ENCODE measurements at places on chromosomes 5 and 9. TPM values are rescaled to one million over a fixed set of nuclear protein-coding genes. Genes with fewer than 3 reads are reported as not detected.

Gene TRIM36
- 11.7 TPM for total RNA-seq

Gene EIF4E1B
- total RNA-seq = 0.33 TPM

Gene TPPP
- 0.92 TPM for total RNA-seq

Gene GARNL3
- total RNA-seq = 6.7 TPM

Gene VDAC1
- total RNA-seq = 419 TPM

Gene ITGA2
- total RNA-seq = 1.2 TPM

Gene TAF11L5
- total RNA-seq = not detected

Gene SAXO1
- 0.21 TPM for total RNA-seq

Gene NPDC1
- 10.1 TPM for total RNA-seq

Gene DCTN4
- 37.7 TPM for total RNA-seq

Gene RNF180
- 1.2 TPM for total RNA-seq

DNA sequence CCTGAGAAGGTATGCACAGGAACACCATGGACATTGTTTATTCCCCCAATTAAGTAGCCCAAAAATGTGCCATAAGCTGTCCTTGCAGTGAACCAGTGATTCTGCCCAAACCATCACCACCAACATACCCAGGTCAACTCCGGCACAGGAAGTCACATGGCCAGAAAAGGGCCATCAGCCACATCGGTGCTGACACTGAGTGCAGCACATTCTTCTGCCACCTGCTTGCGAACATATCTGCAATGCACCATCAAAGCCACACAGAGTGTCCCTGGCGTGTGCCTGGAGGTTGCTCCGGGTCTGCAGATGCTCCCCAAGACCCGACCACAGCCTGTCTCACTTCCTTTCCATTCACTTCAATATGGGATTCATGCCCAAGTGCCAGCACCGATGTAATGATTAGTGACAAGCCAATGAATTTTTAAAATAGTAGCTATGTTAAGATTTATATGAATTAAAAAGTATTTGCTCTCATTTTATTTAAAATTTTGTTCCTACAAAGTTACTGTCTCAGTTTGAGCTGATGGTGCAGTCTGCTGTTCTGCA, 37.6 kb downstream of the SYK start:
- no peak for DNase-seq

DNA sequence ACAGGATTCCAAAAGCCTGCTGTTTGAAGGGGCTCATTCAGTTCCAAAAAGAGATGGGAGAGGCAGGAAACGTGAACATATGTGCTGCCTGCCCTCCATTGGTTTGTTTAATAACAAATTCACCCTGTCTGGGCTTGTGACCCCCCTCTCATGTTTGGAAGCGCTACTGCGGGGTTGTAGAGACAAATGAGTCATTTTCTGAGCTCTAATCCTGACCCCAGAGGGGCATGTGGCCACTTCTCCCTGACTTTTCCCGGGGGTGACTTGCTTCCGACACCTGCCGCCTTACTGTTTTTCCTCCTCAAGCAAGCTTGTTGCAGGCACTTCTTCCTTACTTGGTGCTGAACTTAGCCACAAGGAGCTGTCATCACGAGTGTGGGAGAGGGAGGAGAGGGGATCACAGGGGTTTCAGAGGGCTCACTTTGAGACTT, 75.9 kb downstream of the LMNB1 start:
- no peak for DNase-seq

- no peak for DNase-seq
These were observed 59.8 kb downstream of the ENC1 start for GRCh38 chr5:74580729-74581109.

- DNase-seq = no peak
These were observed 2.3 kb downstream of the TYRP1 start for GRCh38 chr9:12695474-12695873.

DNA sequence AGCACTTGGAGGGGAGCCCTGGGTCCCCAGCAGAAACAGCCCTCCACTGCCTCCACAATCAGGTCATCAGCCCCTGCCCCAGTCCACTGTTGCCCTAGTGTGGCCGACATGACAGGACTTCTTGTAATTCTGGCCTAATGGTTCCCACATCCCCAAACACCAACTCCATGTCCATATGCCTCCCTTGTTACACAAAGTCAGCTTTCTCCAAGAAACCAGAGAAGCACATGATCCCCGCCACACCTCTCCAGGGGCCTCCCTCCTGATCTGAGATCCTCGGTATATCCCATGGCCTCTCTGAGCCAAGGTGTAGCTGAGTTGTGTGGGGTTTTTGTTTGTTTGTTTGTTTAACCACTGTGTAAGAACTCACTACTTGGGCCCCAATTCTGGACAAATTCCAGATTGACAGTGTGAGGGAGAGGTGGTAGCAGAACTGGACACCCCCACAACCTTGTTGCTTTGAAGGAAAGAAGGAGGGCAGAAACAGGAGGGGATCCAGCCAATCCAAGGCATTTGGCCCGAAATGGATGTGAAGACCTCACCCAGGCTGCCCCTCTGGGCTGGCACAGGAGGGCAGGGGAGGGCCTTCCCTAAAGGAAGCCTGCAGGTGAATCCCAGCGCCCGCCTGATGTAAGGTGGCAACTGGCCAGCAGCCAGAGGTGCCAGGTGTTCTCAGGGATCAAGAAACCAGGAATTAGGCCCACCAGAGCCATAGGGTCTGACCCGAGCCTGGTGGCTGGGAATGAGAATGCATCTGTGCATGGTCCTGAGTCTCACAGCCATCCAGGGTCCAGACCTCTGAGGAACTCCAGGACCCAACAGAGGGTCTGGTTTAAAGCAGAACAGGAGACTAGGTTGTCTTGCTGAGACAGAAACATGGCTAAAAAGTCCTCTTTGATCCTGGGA, 13.4 kb downstream of the IRF1 start:
- peak; percentile 79 for DNase-seq

DNA sequence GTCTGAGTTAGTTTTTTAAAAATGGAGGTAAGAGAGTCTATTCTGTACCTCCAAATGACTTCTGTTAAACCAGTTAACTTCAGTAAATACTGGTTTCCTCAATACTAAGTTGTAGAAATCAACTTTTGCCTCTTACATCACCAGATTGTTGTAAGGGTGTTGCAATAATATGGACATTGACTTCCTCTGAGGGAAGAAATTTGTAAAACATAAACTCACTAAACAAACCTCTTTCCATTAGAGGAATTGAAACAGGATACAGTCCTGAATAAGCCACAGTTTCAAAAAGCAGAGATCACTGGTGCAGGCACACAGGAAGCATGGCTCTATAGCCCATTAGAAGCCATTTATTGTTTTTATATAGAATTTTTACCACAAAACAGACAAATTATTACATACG, 32.7 kb upstream of the SLCO6A1 start:
- DNase-seq = no peak

- DNase-seq = no peak
These were observed 11.0 kb downstream of the SLC44A1 start for GRCh38 chr9:105255421-105255820.

DNA sequence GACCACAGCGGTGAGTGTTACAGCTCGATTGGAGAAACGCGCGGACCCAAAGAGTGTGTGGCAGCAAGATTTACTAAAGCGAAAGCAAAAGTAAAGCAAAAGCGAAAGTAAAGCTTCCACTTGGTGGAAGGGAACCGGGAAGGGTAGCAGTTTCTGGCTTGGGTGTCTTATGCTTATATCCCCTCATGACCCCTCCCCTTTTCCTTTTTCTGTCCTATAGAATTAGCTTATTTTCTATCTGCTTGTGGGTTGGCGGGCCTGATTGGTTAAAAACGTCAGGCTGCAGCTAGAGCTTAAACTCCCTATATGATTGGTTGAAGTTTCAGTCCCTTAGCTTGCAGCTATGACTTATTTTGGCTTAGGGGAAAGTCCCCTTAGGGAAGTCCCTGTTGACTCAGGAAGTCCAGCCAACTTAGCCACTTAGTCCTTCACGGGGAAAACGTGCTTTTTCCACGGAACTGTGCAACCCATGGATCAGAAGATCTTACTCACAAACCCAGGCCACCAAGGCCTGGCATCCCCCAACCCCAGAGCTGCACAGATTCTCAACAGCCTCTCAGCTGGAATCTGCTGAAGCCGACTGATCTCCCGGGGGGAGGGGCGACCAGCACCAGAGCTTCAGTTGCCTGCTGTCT, 114.2 kb upstream of the ADAMTS16 start:
- no peak for DNase-seq

GRCh38 chr9:14014218-14014617, 299.7 kb downstream of the NFIB start:
- DNase-seq = no peak

GRCh38 chr5:54742417-54742891, 224.9 kb downstream of the SNX18 start:
- DNase-seq = peak; percentile 21

- no peak for DNase-seq
These were observed 65.5 kb upstream of the GLRX start for GRCh38 chr5:95887977-95888376.

- no peak for DNase-seq
These were observed 348.4 kb downstream of the BRINP1 start for GRCh38 chr9:119020730-119021333.

- DNase-seq = no peak
These were observed 21.9 kb downstream of the ARRDC3 start for GRCh38 chr5:91361055-91361701.

GRCh38 chr9:36924071-36924470, 110.0 kb downstream of the PAX5 start:
- no peak for DNase-seq

- DNase-seq = no peak
These were observed 93.6 kb upstream of the MTAP start for GRCh38 chr9:21708856-21709255.

GRCh38 chr5:108588323-108588722, 159.4 kb upstream of the FER start:
- no peak for DNase-seq

GRCh38 chr5:57408714-57409113, 73.9 kb downstream of the ACTBL2 start:
- DNase-seq = no peak

GRCh38 chr5:160850421-160850820, 1.6 kb downstream of the ATP10B start:
- no peak for DNase-seq

DNA sequence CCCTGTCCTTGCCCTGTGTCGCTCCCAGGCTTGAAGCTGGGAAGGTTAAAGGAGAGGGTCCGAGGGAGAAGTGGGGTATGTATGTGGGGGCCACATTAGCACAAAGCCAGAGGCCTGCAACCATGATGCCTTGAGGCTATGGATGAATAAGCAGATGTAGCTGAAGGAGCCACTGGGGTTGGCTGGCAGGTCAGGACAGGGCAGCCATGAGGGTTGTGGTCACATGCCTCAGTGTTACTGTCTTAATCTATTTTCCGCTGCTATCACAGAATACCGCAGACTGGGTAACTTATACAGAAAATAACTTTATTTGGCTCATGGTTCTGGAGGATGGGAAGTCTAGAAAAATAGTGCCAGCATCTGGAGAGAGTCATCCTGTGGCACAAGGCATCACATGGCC, 9.2 kb upstream of the GRHPR start:
- no peak for DNase-seq

DNA sequence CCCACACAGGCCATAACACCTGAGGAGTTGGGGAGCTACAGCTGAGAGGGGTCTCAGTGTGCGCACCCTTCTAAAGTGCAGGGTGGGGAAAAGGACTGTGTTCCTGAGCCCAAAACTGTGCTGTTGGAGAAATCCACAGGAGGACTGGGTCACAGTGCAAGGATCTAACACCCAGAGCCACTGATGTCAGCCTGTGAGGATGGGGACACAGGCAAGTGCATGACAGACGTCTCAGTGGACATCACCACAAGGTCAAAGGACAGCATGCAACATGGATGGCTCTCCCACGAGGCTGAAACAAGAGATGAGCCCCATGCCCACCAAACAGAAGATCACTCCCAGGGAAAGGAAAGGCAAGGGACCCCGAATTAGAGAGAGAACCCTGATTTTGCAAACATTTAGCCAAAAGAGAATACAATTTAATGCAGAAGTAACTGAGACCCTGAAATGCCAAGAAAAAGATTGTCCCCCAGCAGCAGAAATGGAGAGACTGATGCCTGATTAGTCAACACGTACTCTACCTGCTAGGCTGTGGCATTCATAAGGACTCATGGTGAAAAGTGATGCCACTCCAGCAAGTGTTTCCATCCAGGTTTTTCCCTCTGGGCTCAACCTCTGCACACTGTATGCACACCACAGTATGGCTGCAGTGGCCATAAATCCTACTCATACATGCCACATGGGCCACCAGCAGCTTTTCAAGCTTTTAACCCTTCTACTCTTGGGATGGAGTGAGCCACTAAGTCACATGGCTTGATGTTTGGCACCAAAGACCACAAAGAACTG, 14.2 kb downstream of the KLF9 start:
- no peak for DNase-seq

DNA sequence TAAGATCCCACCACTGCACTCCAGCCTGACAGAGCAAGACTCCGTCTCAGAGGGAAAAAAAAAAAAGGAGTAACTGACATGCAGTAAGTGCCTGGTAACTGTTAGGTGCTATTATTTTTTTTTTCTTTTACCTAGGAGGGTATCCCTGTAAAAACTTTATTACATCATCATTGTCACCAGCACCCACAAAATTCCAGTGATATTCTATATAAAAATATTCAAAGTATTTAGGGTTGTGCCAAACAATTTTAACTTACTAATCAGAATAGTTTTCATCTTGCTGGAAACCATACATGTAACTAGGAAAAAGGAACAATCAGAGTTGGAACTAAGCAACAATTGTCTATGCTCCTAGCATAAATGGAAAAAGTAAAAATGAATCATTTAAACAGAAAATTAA, 112.4 kb downstream of the SSBP2 start:
- DNase-seq = no peak

- no peak for DNase-seq
These were observed 74.7 kb downstream of the LURAP1L start for GRCh38 chr9:12849486-12850003.

DNA sequence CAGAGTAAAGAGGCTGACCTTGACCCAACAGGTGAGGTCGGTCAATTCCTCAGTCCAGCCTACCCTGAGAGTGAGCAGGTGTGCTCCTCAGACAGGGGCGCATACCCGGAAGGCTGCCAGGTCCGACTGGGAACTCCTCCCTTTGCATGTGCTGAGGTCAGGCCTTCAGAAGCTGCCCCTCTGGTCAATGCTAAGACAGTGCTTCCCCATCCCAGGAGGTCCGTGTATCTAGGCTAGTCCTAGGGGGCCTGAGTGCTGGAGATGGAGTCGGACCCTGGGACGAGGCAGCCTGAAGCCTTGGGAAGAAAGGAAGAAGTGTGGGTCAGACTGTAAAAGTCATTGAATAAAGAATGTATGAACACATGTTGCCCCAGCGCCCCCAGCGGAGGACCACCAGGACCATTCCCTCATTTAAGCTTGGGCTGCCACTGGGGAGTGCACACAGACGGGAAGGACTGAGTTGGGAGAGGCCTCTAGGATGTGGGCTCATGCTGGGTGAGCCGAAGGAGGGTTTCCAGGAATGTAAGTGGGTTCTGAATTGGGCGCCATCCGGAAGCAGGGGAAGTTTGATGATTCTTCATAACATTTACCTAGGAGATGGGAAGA, 41.0 kb upstream of the GFPT2 start:
- DNase-seq = peak; percentile 51

DNA sequence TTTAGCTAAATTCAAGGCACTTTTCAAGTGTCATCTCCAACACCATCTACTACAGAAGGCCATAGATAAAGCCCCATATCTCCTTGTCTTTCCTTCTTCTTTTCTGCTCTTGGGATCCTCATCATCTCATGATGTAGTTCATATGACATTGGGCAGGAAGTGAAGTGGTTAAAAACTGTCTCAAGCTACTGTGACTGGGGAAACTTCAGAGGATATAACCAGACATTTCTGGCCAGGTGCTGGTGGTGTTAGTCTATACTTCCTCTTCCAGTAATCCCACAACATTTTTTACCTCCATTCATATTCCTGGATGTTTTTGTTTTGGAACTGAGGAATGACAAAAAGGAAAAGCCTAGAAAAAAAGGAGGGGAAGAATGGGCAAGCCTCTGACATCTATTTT, 188.7 kb downstream of the LURAP1L start:
- no peak for DNase-seq
